Activated CD8-positive, alpha-beta T cell treated with anti-CD3 and anti-CD28 coated beads for 36 hours (primary cell): ENCODE measurements at places on chromosomes 3 and 15.
A peak's percentile ranks its signal among the peaks of the same experiment; 100 is the strongest.

DNA sequence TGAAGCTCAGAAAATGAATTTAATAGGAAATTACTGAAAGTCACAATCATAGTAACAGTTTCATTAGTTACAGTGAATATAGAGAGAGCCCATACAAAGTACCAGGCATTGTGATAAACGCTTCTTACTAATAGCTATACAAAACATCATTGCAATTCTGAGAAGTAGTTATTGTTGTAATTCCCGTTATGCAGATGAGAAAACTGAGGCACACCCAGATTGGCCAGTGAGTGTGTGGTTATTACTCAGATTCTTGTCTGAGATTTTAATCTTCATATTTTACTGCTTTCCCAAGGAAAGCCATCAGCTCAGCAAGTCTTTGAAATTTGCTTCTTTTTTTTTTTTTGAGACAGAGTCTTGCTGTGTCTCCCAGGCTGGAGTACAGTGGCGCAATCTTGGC, 14.3 kb downstream of the FLNB start:
- DNase-seq: no peak

DNA sequence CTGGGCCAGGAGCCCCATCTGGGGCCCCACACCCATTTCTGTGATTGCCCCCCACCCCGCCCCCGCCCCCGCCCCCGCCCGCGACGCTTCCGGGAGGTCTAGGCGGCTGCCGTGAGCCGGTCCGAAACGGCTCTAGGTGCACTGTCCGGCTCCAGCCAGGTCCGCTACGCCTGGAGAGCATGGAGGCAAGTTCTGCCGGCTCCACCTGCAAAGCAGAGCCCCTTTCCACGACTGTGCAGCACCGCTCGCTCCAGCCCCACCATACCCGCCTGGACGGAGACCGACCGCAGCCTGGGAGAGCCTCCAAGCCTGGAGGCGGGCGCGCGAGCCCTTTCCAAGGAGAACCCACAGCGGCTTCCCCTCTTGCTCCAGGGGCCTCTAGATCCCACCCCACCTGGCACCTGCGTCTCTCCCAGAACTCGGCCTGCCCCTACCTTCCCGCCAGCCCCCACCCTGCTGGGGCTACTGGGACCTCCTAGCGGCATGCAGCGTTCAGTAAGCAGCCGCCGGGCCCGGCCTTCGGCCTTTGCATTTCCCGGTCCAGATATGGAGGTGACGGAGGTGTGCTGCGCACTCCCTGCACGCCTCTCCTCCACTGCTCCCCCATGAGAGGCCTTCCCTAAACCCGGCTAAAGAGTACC, 66.2 kb downstream of the KLF13 start:
- DNase-seq: no peak

GRCh38 chr3:88113311-88114162, 36.2 kb upstream of the C3orf38 start:
- DNase-seq: peak; percentile 75

GRCh38 chr3:58251631-58252035, 14.0 kb downstream of the ABHD6 start:
- no peak for DNase-seq

GRCh38 chr3:8319935-8320634, 181.5 kb upstream of the LMCD1 start:
- peak; percentile 11 for DNase-seq

GRCh38 chr3:12954891-12955650, 113.7 kb upstream of the RPL32 start:
- DNase-seq: peak; percentile 59

GRCh38 chr3:146196789-146197188, 35.8 kb upstream of the PLOD2 start:
- no peak for DNase-seq

DNA sequence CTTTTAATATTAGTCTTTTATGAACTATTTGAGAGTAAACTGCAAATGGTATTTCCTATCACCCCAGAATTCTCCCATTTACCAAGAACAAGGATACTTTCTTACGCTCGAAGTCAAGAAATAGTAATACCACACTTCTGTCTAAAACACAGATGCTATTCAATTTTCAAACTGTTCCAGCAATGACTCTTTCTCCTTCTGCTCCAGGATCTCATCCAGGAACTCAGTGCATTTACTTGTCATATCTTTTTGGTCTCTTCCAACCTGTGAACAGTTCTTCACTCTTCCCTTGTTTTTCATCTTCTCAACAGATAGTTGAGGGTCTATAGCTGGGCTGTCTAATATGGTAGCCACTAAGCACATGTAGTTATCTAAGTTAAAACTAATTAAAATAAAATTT, 87.1 kb upstream of the GAP43 start:
- DNase-seq: no peak
